LHCN-M2 (cell line): ENCODE measurements at places on chromosomes 1 and 21.

GRCh38 chr1:234488054-234489006 is 9.4 kb upstream of the TARBP1 start:
- no peak for DNase-seq

DNA sequence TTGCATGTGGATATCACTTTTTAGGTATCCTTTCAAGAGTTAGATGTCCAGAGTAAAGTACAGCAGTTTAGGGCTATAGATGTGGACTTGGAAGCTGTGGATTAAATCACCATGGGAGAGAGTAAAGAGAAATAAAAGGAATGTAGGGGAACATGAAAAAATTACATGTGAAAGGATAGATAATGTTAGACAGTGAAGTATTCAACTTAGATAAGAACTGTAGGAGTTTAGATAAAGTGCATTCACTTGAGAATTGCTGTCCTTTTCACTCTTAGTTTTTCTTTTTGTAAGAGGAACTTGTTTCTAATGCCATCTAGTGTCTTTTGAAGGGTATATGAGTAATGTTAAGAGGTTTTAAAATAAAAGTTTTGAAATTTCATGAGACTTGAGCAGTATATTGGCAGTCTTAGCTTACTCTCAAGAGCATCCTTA is 40.1 kb downstream of the MAST2 start:
- DNase-seq = no peak

- no peak for DNase-seq
Observed at GRCh38 chr1:162193815-162194214, 124.3 kb downstream of the NOS1AP start.

DNA sequence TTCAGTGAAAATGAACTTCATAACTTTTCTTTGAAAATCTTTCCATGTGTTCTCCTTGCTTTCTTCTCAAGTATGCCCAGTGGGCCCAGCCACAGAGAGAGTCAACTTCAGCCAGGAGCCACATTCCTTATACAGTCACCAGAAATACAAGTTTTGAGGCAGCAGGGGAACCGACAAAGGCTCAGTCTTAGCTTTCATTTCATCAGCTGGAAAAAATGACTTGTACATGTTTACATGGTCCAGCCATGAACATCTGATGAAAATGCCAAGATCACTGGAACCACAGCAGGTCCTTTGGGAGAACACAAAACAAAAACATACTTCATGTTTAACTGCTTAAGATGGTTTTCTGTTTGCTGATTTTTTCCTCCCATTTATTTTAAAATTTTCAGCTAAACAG is 72.5 kb downstream of the SYDE2 start:
- DNase-seq = no peak

- no peak for DNase-seq
Observed at GRCh38 chr1:87240661-87241285, 87.9 kb upstream of the LMO4 start.

DNA sequence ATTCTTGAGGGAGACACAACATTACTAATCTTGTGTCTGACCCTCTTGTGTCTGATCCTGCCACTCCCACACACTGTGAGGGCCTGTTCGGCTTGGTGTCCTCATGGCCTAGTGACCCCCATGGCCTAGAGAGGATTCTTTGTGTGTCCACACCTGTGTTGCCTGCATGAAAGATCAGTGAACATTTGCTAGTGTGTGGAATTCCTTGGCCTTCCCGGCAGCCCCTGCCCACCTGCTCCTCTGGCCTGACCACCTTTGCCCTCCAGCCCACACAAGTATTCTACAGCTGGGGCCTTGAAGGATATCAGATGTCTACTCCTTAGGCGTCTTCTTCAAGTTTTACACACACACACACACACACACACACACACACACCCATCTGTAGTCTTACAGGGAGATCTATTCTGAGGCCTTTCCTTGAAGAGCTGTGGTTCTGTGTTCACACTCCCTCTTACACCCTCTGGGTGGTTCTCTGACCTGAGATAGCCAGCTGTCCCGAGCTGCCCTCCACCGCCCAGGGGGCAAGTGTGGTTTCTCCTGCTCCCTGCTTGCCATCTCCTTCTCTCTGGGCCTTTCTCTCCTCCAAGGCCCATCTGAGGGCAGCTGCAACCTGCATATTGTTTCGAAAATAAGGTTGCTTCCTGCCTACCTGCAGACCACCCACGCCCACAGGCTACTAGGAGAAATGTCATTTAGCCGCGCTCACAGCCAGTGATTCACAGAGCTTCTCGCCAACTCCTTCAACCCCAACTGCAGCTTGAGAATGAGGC is 45.4 kb downstream of the CD247 start:
- no peak for DNase-seq

GRCh38 chr21:17783481-17784179 is 35.5 kb downstream of the C21orf91 start:
- no peak for DNase-seq

- DNase-seq = peak; percentile 82
Observed at GRCh38 chr1:218463194-218464156, 118.3 kb downstream of the TGFB2 start.

GRCh38 chr21:37695111-37695510 is 221.1 kb downstream of the KCNJ6 start:
- no peak for DNase-seq

- DNase-seq = no peak
Observed at GRCh38 chr21:28875078-28875477, 117.6 kb downstream of the LTN1 start.

GRCh38 chr1:111656086-111657017 is 36.8 kb downstream of the RAP1A start:
- peak; percentile 63 for DNase-seq

GRCh38 chr1:8562881-8563865 is 245.3 kb downstream of the SLC45A1 start:
- DNase-seq = no peak

GRCh38 chr1:86289161-86289560 is 107.0 kb downstream of the ODF2L start:
- DNase-seq = no peak

GRCh38 chr1:226738995-226739695 is at the start of gene ITPKB:
Gene ITPKB (minus strand): TSS chr1:226739282. CDS start chr1:226737458, 1,824 bp downstream.
- DNase-seq = peak; percentile 15

DNA sequence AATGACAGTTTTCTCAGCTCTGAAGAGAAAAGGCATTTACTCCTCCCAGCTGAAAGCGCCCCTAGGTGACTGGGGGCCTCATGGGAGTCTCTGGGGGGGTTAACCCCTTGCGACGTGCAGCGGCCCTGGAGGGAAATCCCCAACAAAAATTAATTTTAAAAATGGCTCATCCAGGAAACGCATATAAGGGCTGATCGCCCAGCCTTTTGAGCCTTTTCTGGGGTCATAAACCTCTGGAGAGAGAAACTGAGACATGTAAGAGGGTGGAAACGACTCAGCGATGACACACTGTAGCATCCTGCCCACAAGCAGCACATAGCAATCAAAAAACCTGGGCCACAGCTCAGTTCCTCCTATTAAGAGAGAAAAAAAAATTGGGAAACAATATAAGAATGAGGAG is 20.4 kb upstream of the HPDL start:
- peak; percentile 59 for DNase-seq

GRCh38 chr1:78536427-78536826 is 45.7 kb downstream of the PTGFR start:
- peak; percentile 26 for DNase-seq

DNA sequence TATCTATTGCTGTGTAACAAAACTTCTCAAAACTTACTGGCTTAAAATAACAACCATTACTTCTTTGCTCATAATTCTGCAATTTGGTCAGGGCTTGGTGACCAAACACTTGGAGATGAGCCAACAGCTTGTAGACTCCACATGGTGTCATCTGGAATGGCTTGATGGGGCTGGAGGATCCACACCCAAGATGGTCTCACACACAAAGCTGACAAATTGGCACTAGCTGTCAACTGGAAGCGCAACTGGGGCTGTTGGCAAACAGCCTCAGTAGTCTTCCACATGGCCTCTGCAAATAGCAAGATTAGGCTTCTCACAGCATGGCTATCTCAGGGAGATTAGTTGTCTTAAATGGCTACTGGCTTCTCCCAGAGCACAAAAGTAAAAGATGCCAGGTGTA is 27.1 kb upstream of the MTF2 start:
- DNase-seq = peak; percentile 6

GRCh38 chr1:27832762-27833161 is 2.2 kb downstream of the PPP1R8 start:
- DNase-seq = peak; percentile 32

DNA sequence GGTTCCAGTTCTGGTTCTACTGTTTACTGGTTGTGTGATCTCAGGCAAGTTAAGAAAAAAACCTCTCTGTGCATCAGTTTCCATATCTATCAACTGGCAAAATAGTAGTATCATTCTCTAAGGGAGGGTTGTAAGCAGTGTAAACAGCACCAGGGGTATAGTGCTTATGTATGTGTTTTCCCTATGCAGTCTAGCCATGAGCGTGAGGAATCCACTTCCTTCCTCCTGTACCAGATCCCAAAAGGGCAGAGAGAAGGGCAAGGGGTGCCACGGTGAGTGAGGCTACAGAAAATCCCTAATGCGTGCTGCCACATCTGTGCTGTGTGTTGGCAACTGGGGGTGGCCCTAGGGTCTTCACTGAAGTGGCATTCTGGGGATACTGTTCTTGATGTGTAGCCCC is 18.4 kb upstream of the RNF19B start:
- no peak for DNase-seq

- DNase-seq = peak; percentile 80
Observed at GRCh38 chr1:227869851-227870305, 54.4 kb downstream of the PRSS38 start.

- DNase-seq = no peak
Observed at GRCh38 chr1:25679171-25679570, 62.6 kb downstream of the MAN1C1 start.

- no peak for DNase-seq
Observed at GRCh38 chr1:99397029-99397428, 132.7 kb downstream of the PLPPR4 start.

GRCh38 chr1:109728870-109729269 is 12.0 kb downstream of the GSTM3 start:
- no peak for DNase-seq

DNA sequence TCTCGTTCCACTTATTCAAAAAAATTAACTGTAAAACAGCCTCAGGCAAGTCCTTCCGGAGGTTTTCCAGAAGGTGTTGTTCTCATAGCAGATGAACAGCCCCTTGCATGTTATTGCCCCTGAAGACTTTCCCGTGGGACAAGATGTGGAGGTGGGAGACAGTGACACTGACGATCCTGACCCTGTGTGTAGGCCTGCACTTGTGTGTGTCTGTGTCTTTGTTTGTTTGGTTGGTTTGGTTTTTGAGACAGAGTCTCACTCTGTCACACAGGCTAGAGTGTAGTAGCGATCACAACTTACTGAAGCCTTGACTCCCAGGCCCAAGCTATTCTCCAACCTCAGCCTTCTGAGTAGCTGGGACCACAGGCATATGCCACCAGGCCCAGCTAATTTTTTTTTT is 12.6 kb downstream of the ETV3L start:
- DNase-seq = no peak

DNA sequence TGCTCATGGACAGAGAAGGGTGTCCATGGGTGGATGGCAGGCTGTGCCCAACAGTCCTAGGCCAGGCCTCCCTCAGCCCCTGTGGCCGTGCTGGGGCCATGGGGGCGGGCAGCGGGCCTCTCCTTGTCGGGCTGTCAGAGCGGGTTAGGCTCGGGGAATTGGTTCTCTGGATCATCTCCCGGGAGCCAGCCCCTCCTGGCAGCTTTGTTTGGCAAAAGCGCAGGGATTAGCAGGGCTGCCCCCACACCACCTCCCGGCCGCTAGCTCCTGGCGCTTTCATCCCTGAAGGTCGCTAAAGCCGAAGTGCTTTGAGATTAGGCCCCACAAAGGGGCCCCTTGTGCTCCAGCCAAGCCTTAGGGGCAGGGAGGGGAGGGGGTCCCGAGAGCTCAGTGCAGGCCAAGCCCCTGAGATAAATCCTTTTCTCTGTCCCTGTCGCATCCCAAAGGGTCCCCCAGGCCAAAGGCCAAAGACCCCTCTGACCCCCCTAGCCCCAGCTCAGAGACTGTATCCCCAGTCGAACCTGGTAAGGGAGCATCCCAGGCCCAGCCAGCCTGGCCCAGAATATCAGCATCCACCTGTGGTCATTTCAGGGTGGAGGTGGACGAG is 9.8 kb upstream of the DMBX1 start:
- no peak for DNase-seq

DNA sequence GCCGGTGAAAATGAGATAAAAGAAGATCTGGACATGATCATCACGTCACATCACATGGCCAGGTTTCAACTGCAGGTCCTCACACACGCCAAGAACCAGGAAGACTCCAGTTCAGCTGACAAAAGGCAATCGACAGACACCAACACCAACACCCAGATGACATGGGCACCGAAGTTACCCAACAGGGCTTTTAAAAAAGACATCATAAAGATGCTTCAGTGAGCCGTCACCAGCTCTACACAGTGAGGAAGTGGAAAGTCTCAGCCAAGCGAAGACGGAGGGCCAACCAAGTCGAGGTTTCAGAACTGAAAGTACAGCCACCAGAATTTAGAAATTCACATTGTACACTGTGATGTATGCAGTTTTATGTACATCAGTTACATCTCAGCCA is 154.3 kb upstream of the COL6A1 start:
- no peak for DNase-seq

DNA sequence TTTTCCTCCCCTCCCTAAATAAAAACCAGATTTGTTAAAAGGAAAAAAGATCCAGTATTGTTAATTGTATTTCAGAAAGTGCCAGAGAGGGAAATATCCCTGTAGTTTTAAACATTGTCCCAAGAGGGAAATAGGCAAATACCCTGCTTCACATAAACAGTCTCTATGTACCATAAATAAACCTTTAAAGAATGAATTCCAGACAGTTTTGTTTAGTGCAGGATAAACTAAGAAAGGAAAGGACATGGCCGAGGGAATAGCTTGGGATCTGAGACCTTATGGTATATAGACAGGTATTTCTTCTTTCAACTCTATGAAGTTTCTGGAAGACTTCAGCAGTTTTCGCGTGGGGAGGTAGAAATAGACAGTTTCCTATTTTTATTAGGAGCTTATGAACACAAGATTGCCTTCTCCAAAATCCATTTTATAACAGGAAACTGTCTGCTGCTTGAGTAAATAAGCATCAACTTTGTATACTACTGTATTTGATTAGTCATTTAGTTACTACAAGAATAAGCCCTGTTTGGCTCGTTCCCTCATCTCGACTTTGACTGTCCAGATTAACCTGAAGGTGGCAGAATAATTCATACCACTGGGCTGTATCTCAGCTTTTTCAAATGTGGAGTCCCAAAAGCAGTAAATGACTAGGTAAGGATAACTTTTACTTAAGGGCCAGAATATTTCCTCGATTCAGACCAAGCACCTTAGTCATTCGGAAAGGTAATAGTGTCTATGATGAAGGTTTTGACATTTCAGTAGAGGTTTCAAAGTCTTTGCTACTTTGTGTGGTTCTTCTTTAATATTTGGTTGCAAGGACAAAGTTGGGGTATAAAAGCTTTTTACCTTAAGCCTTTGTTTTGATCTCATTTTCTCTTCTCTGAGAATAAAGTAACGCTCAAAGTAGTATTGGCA is 177.5 kb downstream of the VPS13D start:
- DNase-seq = peak; percentile 65

- peak; percentile 85 for DNase-seq
Observed at GRCh38 chr1:247357781-247358211, 26.1 kb upstream of the ZNF496 start.

- DNase-seq = no peak
Observed at GRCh38 chr1:155131856-155132255, 3.8 kb upstream of the SLC50A1 start.
